ENCODE measurements at places on chromosomes 7 and 10.

GRCh38 chr10:92238586-92239098 is 52.2 kb downstream of the CPEB3 start:
- no peak for DNase-seq

DNA sequence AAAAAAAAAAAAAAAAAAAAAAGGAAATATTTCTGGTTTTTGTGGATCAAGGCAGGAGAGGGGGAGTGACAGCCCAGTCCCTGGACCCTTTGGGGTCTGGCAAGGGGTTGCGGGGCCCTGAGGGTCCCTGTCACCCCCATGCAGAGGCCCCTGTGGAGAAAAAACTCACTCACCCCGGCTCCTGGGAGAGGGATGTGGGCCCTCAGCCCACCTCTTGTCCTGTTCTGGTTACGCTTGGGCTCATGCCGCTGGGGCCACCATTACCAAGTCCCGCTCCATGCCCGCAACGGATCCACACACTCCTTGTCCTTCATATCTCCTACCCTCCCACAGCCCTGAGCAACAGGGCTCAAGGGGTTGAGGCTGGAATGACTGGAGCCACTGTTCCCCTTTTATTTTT is 1.0 kb upstream of the TMEM184A start:
- DNase-seq: peak; percentile 41

GRCh38 chr7:98836811-98837629 is 32.8 kb downstream of the TMEM130 start:
- no peak for DNase-seq

GRCh38 chr10:83214136-83214535 is 925.2 kb upstream of the GHITM start:
- DNase-seq: no peak

- peak; percentile 64 for DNase-seq
Measured at GRCh38 chr10:15571575-15571974, 148.1 kb downstream of the ITGA8 start.

DNA sequence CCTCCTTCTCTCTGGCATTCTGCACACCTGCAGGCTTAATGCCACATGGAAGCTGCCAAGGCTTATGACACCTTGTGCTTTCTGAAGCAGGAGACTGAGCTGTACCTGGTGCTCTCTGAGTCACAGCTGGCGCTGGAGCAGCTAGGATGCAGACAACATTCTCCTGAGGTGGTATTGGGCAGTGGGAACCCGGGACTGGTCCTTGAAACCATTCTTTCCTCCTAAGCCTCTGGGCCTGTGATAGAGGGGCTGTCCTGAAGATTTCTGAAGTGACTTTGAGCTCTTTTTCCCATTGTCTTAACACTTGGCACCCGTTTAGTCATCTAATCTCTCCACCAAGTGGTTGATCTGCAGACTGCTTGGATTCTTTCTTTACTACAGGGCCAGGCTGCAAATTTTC is 508.4 kb downstream of the TFEC start:
- no peak for DNase-seq

DNA sequence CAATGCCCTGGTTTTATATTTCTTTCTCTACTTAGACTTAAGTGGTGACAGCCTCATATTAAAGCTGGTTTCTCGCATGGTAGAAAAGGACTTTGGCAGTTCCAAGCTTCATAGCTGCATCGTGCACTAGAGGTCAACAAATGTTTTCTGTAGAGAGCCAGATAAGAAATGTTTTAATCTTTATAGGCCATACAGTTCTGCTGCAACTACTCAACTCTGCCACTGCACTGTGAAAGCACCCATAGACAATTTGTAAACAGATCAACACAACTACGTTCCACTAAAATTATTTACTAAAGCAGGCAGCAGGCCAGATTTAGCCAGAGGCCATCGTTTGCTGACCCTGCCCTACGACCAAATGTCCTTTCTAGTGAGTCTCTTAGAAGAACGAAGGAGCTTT is 36.7 kb downstream of the CSGALNACT2 start:
- DNase-seq: no peak

- no peak for DNase-seq
Measured at GRCh38 chr10:8352171-8353075, 297.9 kb downstream of the GATA3 start.

- no peak for DNase-seq
Measured at GRCh38 chr7:20191391-20191869, 25.8 kb downstream of the MACC1 start.

All from left lung (tissue), 14 donors.